Osteoblast (primary cell): ENCODE measurements at places on chromosomes 5 and 9. TPM values are rescaled to one million over a fixed set of nuclear protein-coding genes. Genes with fewer than 3 reads are reported as not detected.

The WNT8A gene
- not detected in 2 replicates for total RNA-seq

The RMI1 gene
- 6.2 and 8.0 TPM in 2 replicates for total RNA-seq

The CARTPT gene
- not detected in 2 replicates for total RNA-seq

The CSF1R gene
- 0.36 and 0.88 TPM in 2 replicates for total RNA-seq

The TLR4 gene
- total RNA-seq = 44.2 and 46.7 TPM in 2 replicates

The C5orf52 gene
- total RNA-seq = not detected in 2 replicates

The CBY3 gene
- total RNA-seq = not detected in 2 replicates

The PALM2AKAP2 gene
- 19.4 and 25.3 TPM in 2 replicates for total RNA-seq

The TRIM36 gene
- total RNA-seq = under 0.01 and 0.36 TPM in 2 replicates

The PDE8B gene
- under 0.01 TPM in 2 replicates for total RNA-seq

The SLC6A18 gene
- not detected in 2 replicates for total RNA-seq

The SPINK5 gene
- not detected in 2 replicates for total RNA-seq

DNA sequence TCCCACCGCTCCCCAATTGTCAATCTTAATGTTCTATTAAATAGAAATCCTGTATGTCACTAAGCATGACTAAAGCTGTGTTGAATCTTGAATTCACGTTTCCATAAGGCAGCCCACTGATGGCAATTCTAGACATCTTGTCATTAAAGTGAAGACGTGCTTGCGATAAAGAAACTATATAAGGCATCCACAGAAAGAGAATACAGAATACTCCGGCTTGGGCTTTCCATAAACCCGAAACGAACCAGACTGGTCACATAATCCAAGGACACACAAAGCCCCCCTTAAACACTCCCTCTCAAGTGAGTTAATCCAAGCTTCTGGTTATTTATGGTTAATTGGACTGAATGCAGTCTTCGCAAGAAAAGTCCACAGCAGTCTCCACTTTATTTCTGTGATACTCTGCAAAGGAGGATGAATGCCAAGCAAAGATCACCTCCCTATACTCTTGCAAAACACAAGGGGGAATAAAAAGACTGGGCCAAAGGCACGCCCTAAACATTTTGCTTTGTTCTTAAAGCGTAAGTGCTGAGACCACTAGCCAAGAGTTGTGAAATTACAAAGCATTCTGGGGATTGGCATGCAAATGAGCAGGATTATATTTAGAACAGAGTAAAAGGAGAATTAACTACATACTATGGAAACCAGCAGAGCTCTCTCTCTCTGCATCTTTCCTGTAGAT lies 54.7 kb downstream of the DPYSL3 start:
- H3K4me3 ChIP-seq = peak overlapping the region; percentile 9
- DNase-seq = no peak
- H3K4me1 ChIP-seq = peaks cover 22% of the 10 kb centered on the region

- no peak overlapping the region for H3K27ac ChIP-seq
- no peaks in the 10 kb centered on the region for H3K27me3 ChIP-seq
- no peaks in the 10 kb centered on the region for H3K36me3 ChIP-seq
- H3K4me3 ChIP-seq = no peak overlapping the region
- DNase-seq = no peak
Measured at GRCh38 chr5:60101573-60101972, 208.0 kb upstream of the PDE4D start.

- no peak for DNase-seq
- peaks cover 8% of the 10 kb centered on the region for H3K36me3 ChIP-seq
- H3K27me3 ChIP-seq = no peaks in the 10 kb centered on the region
- H3K27ac ChIP-seq = no peak overlapping the region
Measured at GRCh38 chr5:73066466-73066865, 53.9 kb upstream of the TMEM171 start.

DNA sequence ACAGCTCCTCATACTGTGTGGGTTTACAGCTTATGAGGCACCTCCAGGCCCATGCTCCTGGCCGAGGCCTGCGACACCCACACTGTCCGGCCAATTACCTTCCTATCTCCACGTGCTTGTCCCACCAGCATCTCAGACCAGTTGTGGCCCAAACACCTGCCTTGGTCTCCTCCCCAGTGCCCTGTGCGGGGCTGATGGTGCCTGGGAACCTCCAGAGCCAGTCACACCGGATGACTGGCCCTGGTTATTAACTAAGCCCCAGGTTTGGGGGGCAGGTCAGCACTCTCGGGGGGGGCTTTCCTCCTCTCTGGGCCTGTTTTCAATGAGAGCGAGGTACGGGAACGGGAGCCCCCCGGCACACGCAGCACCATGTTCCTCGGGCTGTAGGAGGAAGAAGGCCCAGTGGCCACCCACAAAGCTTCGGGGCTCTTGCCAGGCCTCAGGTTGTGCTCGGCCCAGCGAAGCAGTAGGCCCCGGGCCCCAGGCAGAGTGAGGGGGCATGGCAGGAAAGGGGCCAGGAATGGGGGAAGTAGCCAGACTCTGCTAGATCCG lies 76.0 kb upstream of the PHYKPL start:
- no peak overlapping the region for H3K4me3 ChIP-seq
- DNase-seq = peak; percentile 68
- no peak overlapping the region for H3K27ac ChIP-seq
- H3K36me3 ChIP-seq = no peaks in the 10 kb centered on the region

- no peak overlapping the region for H3K4me3 ChIP-seq
- no peaks in the 10 kb centered on the region for H3K36me3 ChIP-seq
- peaks cover 4% of the 10 kb centered on the region for H3K4me1 ChIP-seq
- H3K27ac ChIP-seq = no peak overlapping the region
Measured at GRCh38 chr5:113205807-113206206, 229.0 kb downstream of the TSSK1B start.

- H3K4me1 ChIP-seq = peaks cover 27% of the 10 kb centered on the region
- H3K27me3 ChIP-seq = peaks cover 3% of the 10 kb centered on the region
- H3K36me3 ChIP-seq = no peaks in the 10 kb centered on the region
- H3K27ac ChIP-seq = peak overlapping the region; percentile 8
- no peak overlapping the region for H3K4me3 ChIP-seq
- peak; percentile 73 for DNase-seq
Measured at GRCh38 chr9:113654605-113655428, 191.3 kb downstream of the RGS3 start.

DNA sequence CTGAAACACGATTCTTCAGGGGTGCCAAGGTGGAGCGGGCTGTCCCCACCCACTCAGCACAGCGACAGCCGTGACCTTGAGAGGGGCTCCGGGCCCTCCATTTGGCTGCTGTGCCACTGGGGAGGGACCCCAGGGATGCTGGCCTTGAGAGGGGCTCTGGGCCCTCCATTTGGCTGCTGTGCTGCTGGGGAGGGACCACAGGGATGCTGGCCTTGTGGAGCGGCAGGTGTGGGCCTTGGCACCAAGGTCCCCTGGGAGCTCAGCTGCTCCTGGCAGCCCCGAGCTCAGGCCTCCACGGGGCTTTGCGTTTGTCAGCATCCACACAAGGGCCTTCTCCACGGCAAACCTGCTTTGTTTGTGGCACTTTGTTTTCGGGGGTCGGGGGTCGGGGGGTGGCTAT lies 137.6 kb upstream of the LPCAT1 start:
- DNase-seq = peak; percentile 60
- H3K4me3 ChIP-seq = no peak overlapping the region
- no peak overlapping the region for H3K27ac ChIP-seq
- H3K27me3 ChIP-seq = peaks cover 26% of the 10 kb centered on the region

DNA sequence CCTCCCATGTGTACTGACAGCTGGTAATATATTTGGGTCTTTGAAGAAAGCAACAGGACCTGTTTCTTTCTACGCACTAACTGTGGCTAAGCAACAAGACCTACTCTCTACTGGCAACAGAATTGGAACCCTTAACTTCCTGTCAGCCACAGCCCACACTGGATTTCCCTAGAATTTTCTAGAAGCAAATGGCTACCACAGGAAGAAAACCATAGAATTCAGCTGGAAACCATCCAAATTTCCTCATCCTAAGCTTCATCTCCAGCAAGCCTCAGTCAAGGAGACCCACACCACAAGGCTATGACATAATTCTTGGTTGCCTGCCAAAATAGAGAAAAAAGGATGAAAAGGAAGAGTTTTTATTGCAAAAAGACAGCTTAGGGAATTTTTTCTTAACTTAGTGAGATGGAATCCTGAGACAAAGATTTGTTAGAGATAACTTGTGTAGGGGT lies 171.8 kb upstream of the TNC start:
- no peak overlapping the region for H3K27ac ChIP-seq
- H3K36me3 ChIP-seq = no peaks in the 10 kb centered on the region
- H3K4me1 ChIP-seq = peaks cover 30% of the 10 kb centered on the region
- H3K4me3 ChIP-seq = no peak overlapping the region

GRCh38 chr5:150082374-150082773 lies 4.0 kb downstream of the CSF1R start:
- H3K27me3 ChIP-seq = no peaks in the 10 kb centered on the region
- peaks cover 8% of the 10 kb centered on the region for H3K4me1 ChIP-seq
- no peak overlapping the region for H3K27ac ChIP-seq
- H3K36me3 ChIP-seq = no peaks in the 10 kb centered on the region

DNA sequence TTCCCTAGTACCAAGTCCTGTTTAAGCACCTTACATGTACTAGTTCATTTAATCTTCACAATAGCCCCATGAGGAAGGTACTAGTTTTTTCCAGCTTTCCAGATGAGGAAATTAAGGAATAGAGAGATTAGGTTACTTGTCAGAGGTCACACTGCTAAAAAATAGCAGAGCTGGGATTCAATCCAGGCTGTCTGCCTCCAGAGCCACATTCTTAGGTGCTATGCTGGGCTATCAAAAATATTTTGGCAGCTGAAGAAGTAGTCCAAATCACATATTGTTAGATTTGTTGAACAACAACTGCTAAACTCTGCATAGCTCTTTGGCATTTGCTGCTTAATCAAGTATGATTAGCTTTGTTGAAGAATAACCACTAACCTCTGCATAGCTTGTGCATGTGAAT lies 591.5 kb upstream of the KLF4 start:
- H3K27ac ChIP-seq = no peak overlapping the region
- no peak overlapping the region for H3K4me3 ChIP-seq
- no peaks in the 10 kb centered on the region for H3K4me1 ChIP-seq
- DNase-seq = no peak

DNA sequence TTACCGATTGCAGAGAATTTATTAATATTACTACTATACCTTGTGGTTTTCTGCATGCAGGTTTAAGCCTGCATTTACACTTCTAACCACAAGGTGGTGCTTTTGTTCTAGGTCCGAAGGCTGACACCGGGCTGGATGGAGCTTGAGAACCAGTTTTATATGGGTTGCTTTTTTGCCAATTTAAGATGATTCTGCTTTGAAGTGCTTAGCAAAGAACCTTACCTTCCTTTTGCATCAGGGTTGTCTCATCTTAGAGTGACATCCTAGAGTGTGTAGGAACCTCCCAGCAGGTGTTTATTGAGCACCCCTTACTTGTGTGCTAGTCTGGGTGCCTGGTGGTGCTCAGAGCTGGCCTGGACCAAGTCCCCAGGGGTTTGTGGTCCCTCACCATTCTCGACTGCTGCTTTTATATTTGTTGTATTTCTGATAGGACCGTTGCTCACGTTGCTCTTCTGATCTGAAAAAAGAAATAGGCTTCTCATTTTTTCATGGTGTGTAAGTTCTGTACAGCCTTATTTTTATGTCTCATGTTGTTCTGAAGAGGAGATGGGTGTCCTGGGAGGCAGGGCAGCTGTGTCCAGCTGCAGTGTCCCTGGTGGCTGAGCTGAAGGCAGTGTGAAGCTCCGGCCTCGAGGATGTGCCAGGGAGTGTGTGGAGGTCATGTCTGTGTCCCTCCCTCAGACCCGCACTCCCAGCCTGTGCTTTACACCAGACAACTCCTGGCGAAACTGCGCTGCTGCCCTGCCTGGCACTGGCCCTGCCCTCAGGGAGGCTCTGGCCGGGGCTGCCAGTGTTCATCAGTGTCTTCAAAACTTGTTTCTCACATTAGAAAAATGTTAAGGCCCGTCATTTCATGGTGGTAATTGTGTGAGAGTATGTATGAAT lies 54.3 kb downstream of the EHMT1 start:
- H3K27me3 ChIP-seq = no peaks in the 10 kb centered on the region
- DNase-seq = peak; percentile 95
- peak overlapping the region; percentile 18 for H3K27ac ChIP-seq
- H3K4me1 ChIP-seq = peaks cover 6% of the 10 kb centered on the region
- peaks cover 5% of the 10 kb centered on the region for H3K36me3 ChIP-seq
- no peak overlapping the region for H3K4me3 ChIP-seq

- H3K4me1 ChIP-seq = peaks cover 1% of the 10 kb centered on the region
- DNase-seq = no peak
- H3K4me3 ChIP-seq = no peak overlapping the region
- no peaks in the 10 kb centered on the region for H3K36me3 ChIP-seq
- no peak overlapping the region for H3K27ac ChIP-seq
- H3K27me3 ChIP-seq = no peaks in the 10 kb centered on the region
Measured at GRCh38 chr5:102879741-102880140, 124.6 kb downstream of the PAM start.

GRCh38 chr5:168472329-168472728 lies 13.9 kb upstream of the RARS1 start:
- H3K36me3 ChIP-seq = no peaks in the 10 kb centered on the region
- H3K4me1 ChIP-seq = peaks cover 26% of the 10 kb centered on the region
- no peaks in the 10 kb centered on the region for H3K27me3 ChIP-seq
- peak; percentile 93 for DNase-seq

DNA sequence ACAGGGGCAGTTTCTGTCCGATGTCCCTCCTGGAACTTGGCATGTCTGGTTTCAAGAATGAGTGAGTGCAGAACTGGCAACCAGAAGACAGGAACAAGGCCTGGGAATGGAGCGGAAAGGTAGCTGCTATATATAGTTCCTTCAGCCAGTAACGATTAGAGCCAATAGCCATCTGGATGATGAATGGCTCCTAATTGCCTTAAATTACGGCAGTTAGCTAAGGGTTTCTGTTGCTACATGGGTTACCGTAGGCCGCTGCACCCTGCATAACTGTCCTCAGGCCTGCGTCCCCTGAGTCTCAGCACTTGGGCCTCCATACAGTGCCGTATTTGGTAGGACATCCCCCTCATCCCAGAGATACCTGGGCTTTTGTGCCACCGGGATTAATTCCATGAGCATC lies 29.4 kb downstream of the WWC1 start:
- H3K4me3 ChIP-seq = no peak overlapping the region
- no peaks in the 10 kb centered on the region for H3K27me3 ChIP-seq
- no peak for DNase-seq
- H3K27ac ChIP-seq = no peak overlapping the region
- no peaks in the 10 kb centered on the region for H3K36me3 ChIP-seq

DNA sequence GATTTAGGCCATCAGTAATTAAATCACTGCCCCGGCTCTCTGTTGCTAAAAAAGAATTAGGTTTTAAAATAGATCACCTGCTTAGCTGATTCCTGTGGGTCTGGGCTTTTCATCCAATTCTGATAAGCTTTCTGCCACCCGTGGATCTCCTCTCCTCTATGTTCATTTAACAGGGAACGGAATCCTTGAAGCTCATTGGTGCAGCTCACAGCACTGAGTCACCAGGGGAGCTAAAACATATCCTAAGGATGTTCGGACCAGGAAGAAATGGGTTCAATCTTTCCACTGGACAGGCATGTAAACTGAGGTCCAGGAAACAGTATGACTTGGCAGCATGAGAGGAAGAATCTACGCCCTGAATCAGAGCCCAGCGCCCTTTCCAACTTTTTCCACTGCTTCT lies 267.1 kb upstream of the GRIA1 start:
- peak overlapping the region; percentile 13 for H3K4me3 ChIP-seq
- no peak for DNase-seq
- H3K36me3 ChIP-seq = no peaks in the 10 kb centered on the region
- H3K27me3 ChIP-seq = no peaks in the 10 kb centered on the region
- H3K4me1 ChIP-seq = peaks cover 14% of the 10 kb centered on the region

- no peak overlapping the region for H3K4me3 ChIP-seq
- no peak for DNase-seq
- H3K27ac ChIP-seq = no peak overlapping the region
- H3K4me1 ChIP-seq = peaks cover 3% of the 10 kb centered on the region
Measured at GRCh38 chr5:34551911-34552433, 104.2 kb upstream of the RAI14 start.
